ENCODE measurements at places on chromosomes 3 and 15.
A peak's percentile ranks its signal among the peaks of the same experiment; 100 is the strongest.

DNA sequence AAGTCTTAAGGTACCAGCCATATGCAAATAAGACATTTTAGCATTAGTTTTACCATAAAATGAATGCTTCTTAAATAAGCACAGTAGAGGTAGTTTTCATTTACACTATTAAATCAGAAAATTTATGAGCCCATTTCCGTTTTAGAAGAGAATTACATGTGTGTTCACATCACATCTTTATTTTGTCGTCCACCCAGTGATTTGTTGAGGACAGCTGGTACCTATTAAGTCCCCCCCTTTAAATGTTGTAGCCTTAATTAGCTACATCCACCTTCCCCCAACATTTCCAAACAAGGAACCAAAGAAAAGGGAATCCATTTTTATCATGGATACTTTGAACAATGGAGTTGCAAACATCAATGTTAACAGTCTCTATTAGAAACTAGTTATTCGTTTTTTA is 6.8 kb downstream of the IL17RD start:
- no peak for DNase-seq

GRCh38 chr3:25036633-25037032 is 391.4 kb upstream of the RARB start:
- peak; percentile 43 for DNase-seq

GRCh38 chr3:151262871-151263525 is 15.3 kb downstream of the P2RY14 start:
- peak; percentile 76 for DNase-seq

- peak; percentile 41 for DNase-seq
Measured at GRCh38 chr3:82080261-82080660, 318.8 kb upstream of the GBE1 start.

DNA sequence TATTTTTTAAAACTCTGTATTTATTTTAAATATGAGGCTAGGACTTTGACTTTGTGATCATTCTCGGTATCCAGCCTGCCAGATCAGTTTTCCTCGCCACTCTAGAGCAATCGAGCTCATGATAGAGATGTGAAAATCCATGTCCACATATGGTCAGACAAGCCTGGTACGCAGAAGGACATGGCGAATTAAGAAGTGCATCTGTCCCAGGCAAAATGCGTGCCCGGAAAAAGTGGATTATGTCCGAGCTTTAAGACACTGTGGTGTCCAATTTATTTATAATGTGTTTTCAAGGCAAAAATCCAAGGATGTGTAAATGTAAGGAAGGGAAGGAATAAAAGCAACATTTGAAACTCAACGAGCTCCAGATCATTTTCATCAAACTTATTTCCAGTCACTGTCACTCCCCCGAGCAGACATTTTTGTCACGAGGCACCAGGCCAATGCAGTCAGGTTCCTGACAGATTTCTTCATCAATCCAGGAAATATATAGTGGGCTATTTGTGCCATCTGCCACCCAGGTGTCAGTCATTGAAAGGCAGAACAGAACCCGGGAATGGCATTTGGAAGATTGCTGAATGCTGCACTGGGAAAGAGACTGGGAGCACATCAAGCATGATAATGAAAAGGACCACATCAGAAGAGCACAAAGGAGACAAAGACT is 825.7 kb downstream of the SQOR start:
- DNase-seq, result no peak

DNA sequence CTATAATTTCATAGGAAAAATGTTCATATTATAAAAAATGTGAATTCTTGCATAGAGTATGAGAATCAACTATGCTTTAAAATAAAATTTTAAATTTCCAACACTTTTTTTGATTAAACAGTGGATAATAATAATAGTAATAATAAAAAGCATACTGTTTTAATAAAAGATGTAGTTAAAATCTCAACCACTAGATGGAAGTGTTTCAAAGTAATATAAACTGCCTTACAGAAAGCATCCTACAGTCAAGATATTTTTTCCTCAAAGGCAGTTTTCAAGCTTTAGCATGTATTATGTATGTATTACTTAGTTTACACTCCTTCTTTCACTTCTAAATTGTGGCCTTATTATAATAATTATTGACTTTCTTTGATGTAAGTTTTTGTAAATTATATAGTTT is 217.5 kb downstream of the CHL1 start:
- DNase-seq, result peak; percentile 46

- no peak for DNase-seq
Measured at GRCh38 chr3:52537726-52538421, 1.5 kb downstream of the UQCC5 start.

GRCh38 chr3:150733373-150733935 is 29.5 kb downstream of the SIAH2 start:
- DNase-seq, result no peak

DNA sequence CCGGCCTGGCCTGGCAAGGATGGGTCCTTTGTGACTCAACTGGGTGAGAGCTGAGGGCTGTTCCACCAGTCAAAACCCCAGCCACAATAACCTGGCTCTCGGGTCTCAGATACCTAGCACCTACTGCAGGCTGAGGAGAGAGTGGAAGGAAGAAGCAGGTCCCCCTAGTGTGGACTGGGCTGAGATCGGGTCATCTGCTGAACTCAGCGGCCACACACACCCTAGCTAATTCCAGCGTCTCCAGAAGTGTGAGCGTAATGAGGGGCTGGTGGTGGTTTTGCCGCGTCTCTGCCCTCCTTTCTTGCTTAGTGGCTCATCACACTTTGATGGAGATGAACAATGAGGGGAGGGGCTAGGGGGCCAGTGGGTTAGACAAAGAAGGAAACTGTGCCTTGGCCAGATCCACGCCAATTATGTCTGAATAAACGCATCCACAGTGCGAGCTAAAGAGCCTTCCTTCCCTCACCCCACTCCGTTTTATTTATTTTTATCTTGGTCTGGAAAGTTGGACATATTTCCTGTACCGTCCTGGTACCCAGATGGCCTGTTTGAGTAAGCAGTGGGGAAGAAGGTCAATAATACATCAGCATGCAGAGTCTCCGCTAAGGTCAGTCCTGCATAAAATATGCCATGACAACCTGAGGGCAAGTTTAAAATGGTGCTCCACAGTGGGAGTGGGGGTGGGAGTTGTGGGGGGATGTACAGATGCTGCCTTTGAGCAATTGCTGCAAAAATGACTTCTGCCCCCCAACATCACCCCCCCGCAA is 370.0 kb downstream of the WDR72 start:
- no peak for DNase-seq

GRCh38 chr3:152200476-152201420 is 68.0 kb upstream of the MBNL1 start:
- no peak for DNase-seq

DNA sequence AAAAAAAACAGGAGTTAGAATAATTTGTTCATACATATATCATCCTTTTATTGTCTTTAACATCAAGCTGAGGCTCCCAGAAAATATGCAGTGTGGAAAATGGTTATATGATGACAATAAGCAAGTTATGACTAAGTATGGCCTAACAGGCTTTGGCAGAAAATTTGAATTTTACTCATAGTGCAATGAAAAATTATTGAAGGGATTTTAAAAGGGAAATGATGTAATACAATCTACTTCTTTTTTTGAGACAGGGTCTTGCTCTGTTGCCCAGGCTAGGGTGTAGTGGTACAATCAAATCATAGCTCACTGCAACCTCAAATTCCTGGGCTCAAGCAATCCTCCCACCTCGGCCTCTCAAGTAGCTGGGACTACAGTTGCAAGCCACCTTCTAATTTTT is 78.7 kb downstream of the FAIM start:
- peak; percentile 49 for DNase-seq

GRCh38 chr3:122105626-122106025 is 50.5 kb downstream of the CD86 start:
- peak; percentile 3 for DNase-seq

DNA sequence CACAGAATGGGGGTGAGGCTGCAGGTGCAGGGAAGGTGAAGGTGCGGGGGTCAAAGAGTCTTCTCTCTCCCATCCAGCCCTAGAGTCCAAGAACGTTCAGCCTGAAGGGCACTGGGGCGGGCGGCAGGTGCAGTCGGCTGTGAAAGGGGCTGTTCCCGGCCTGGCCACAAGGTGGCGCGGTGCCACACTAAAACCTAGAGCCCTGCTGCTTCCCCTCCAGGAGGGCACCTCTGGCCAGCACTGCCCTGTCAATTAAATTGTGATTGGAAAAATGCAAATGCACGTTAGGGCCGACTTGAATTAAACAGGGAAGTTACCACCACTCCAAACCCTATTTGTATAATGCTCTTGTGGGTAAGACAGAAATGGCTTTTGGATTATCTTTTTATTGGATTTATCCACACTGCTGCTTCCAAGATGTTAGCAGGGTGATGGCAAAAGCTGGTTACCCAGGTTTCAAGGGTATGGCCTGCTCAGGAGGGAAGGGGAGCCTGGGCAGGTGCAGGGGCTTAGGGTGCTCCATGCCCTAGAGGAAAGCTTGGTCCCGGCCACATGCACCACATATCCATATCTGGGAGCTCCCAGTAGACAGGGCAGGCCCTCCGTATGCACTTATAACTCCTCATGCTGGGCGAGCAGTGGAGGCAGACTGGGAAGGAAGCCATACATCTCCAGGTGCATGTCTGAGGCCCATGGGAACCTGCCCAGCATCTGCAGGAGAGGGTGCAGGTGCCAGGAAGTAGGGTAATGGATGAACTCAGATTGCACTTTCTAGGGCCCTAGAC is 119.8 kb downstream of the ADCY5 start:
- DNase-seq, result peak; percentile 81

- no peak for DNase-seq
Measured at GRCh38 chr3:151877269-151877668, 3.8 kb downstream of the SUCNR1 start.

DNA sequence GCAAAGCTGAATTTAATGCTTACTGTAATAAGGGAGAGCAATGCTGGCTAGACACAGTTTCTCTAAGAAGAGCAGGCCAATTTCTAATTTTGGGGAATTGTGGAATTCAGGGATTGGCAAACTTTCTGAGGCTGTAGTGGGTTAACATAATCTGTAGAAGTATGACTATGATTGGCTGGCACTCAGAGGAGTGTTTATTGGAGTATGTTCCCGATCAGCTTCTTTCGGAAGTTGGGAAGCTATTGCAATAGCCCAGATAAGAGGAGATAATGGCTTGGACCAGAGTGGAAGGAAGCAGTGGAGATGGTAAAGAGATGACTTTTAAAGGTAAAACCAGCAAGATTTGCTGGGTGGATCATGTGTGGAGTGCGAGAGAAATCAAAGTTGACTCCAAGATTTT is 19.4 kb downstream of the TMOD3 start:
- DNase-seq, result no peak

DNA sequence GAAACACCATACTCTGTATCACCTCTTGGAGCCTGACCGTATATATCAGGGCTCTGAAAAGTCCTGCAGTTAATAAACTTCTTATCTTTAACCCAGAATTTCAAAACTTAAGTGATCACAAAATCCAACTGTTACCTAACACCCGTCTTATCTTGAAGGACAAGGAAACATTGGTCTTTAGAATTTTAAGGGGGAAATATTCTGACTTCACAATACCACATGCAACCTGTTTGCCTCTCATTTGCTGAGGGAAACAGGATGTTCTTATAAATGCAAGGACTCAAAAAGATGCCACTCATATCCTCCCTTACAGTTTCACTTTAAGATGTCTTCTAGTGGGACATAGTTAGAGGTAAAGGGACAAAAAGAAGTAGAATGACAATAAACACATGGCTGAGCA is 67.9 kb downstream of the CRTC3 start:
- no peak for DNase-seq

Measured in adipocyte (in vitro differentiated cells).